ENCODE measurements at places on chromosomes 6 and 20.

DNA sequence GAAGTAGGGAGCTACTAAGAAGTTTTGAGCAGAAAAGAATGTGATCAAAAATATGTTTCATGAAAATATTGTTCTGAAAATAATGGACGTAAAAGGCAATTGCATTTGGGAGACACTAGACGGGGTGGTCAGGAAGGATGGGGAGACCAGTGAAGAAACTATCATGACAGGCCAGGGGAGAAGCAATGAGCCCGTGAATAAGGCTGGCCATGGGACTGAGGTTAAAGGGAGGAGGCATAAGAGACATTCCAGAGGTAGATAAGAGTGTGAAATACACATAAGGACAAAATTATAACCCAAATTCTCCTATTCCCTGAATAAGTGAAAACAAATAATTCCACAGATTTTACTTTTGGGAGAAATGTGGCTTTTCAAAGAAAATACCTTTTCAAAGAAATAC, 51.7 kb downstream of the MARCKS start:
- no peak for DNase-seq

- DNase-seq = no peak
Measured at GRCh38 chr6:140988780-140989179, 1143.9 kb upstream of the GJE1 start.

DNA sequence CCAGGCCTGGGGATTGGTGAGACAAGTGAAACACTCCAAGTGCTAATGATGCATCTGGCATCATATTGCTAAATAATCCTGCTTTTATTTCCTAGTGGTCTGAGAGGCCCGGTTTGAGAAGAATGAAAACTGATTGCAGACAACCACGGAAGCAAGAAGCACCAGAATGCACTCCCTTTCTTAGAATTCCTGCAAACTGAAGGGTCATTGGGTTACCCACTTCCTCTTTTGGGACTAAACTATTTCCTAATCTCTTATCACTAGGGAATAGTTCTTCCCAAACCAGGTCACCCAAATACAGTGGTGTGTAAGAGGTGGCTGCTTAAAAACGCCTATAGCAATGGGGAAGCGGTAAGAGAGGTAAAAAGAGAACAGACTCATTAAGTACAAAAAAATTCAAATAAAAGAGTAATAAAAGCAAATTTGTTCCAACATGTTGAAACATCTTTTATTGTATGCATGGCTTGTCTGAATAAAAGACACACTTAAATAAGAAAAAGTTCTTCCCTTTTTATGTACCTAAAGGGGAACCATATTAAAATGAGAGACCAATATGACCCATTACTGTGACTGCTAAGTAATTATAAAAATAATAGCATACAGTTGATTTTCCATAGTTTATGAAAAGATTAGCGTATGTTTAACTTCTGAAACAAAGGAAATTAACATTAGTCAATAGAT, 125.8 kb downstream of the MYB start:
- no peak for DNase-seq

- DNase-seq = no peak
Measured at GRCh38 chr6:131982740-131983259, 31.6 kb upstream of the CCN2 start.

- no peak for DNase-seq
Measured at GRCh38 chr6:137901454-137901853, 34.4 kb downstream of the TNFAIP3 start.

GRCh38 chr20:45822857-45823256, 4.3 kb downstream of the TNNC2 start:
- no peak for DNase-seq

DNA sequence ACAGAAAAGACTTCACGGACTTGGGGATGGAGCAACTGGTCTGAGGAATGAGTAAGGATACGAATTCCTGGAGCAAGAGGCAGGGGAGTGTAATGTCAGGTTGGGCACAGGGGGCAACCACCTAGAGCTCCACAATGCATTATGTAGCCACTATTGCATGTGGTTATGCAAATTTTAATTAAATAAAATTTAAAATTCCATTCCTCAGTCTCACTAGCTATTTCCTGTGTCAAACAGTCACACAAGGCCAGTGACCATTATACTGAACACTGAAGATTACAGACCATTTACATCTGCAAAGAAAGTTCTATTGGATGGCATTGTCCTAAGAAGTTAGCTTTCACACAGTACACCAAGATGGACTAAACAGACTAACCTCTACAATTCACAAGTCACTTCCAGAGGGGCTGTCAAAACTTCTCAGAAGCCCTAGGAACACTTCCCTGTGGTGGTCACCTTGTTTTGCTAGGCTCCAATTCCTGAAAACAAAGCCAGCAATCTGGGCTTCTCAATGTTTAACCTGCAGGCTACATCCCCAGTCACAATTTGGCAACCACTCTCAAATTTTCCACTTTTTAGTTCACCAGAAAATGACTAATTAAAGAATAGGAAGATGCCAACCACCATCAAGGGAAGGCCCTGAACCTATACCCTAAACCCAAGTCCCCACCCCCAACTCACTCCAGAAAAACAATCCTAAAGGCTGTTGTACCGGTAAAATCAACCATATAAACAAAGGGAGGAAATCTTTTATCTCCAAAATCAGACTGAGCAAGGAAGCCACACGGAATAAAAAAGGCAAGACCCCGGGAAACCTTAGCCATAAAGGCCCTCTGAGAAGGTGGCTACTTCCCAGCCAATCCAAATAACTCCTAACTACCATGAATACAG, 34.2 kb upstream of the C20orf203 start:
- no peak for DNase-seq

- no peak for DNase-seq
Measured at GRCh38 chr20:45487231-45487635, 17.7 kb downstream of the WFDC2 start.

GRCh38 chr6:21171801-21172200, 421.8 kb upstream of the SOX4 start:
- no peak for DNase-seq

DNA sequence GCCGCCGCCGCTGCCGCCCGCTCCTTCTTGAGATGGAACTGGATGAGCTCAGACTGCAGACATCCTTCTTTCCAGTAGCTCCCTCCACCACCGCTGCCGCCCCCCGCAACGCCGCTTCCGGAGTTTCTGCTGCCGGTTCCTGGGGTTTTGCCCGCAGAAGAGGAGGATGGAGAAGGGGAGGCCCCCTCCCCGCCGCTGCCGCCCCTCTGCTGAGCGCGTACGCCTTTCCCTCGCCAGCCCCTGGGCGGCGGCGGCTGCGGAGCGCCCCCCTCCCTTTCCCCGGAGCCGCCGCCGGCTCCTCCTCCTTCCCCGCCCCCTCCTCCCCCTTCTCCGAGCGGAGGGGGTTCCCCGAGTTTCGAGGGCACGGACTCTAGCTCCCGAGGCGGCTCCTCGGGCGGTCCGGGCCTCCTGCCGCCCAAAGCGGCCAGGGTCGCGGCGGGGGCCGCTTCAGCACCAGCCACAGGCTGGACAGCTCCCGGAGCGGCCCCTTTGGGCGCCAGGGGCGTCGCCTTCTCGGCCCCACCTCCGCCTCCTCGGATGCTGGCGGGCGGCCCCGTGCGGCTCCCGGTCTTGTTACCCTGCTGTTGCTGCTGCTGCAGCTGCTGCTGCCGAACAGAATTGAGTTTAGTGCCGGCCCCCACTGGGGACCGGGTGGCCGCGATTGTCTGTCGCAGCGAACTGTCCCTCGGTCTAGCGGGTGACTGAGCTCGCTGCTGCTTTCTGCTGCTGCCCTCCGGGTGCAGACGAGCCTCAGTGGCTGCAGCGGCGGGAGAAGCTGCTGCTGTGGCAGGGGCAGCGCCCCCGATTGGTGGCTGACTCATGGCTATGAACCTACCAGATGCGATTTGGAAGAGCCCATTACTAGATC, 3.1 kb downstream of the MTCL3 start:
- DNase-seq = peak; percentile 44

DNA sequence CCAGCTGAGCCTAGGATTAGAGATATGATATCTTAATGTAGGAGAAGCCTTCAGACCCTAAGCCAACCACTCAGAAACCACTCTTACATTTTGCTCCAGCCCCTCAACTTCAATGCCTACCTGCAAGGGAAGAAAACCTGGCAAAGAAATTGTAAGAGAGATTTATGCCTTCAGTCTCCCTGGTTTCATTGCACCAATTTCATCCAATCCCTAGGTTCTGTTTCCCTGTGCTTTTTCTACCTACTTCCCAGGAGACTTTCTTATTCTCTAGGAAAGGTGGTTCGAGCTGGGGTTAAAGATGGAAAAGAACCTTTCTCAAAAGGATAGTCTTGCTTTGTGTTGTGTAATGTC, 1.1 kb upstream of the TCF21 start:
- no peak for DNase-seq

GRCh38 chr6:156618600-156619205, 158.5 kb upstream of the ARID1B start:
- no peak for DNase-seq

DNA sequence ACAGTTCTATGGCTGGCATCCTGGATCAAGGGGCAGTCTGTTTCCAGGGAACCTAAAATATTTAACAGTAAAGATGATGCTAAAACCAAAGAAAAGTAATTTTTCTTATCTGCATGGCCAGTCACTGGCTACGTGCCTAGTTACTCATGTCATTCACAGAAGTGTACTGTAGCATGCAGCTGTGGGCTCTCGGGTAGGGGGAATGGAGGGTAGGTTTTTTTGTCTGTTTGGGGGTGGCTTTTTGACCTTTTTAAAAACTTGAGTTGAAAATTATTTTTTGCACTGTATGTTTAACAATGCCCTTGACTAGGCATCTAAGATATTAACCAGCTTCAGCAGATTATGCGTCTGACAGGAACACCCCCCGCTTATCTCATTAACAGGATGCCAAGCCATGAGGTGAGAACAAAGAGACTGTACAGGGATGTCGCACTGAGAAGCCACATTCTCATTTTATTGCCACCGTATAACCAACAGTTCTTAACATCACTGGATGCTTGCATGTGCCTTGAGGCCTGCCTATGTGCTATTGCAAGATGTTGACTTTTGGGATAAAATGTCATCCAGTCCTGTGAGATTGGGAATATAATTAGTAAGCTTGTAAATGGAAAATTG, 30.3 kb upstream of the MAPK13 start:
- DNase-seq = no peak

- DNase-seq = no peak
Measured at GRCh38 chr6:112254921-112255320, 554 bp upstream of the LAMA4 start.

- no peak for DNase-seq
Measured at GRCh38 chr20:41055679-41056078, 27.1 kb downstream of the TOP1 start.

DNA sequence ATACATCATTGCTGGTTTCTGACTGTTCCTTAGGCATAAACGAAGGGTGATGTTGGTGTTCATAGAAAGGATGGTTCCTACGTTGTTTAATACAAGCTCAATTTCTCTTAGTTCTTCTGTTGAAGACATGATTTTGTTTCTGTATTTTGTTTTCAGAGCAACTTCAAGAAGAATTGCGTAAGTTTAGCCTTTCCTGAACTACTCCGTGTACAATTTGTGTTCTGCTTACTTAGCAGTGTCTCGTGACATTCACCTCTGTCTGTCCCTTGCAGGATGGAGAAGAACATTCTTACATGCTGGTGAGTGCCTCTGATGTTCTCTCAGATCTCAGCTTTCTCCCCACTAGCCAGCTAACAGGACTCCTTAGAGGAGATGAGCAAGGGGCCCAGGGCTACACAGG, 7.6 kb downstream of the BTN2A2 start:
- no peak for DNase-seq

DNA sequence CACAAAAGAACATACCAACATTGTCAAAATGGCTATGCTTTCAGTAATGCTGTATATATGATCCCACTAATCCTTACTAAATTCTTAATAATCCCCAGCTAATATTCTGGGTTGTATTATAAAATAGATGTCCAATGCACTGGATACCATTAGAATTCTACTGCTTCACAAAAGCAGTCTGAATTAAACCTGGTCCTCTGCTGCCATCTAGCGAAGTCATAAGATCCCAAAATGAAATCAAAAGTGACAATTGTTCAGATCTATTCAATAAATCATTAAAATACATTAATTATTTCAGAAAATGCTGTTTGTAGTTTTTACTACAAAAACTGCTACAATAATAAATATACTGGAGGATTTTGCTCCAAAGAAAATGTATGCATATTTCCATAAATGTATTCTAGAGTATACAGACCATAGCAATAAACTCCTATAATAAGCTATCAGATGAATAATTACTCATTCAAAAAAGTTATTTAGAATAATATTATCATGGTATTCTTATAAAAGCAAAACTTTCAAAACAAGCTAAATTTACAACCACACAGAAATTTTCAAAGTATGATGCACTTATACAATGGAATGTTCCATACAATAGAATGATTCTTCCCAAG, 92.6 kb downstream of the RNGTT start:
- peak; percentile 9 for DNase-seq

- DNase-seq = no peak
Measured at GRCh38 chr6:68741501-68742386, 106.7 kb downstream of the ADGRB3 start.

DNA sequence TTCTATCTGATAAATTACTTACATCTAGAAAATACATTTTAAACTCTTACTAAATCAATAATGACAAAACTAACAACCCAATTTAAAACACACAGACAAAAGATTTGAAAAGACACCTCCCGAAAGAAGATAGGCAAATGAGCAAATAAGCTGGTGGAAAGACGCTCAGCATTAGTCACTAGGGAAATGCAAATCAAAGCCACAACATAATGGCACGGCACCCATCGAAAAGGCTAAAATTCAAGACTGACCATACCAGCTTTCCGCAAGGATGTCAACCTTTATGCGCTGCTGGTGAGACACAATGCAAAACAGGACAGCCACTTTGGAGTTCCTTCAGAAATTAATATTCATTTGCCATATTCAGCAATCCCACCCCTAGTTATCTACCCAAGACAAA, 25.9 kb downstream of the TAF4 start:
- no peak for DNase-seq

GRCh38 chr20:10648651-10649050, 25.1 kb downstream of the JAG1 start:
- DNase-seq = no peak

GRCh38 chr6:81362246-81362645, 390.2 kb downstream of the TENT5A start:
- DNase-seq = no peak

DNA sequence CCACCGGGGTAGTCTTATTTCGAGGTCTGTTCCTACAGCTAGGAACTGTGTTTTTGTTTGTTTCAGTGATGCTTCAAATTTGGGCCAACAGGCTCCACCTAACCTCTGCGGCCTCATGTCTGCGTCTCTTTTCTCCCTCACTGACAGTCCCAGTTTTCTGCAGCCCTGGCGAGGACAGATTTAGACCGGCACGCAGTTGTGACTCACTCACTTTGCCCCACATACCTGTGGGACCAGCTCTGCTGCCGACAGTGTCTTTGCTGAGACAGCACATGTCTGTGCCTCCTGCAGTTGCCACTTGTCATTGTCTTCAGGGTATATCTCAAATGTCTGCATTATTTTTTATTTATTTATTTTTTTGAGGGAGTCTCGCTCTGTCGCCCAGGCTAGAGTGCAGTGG, 29.2 kb downstream of the OSBPL2 start:
- no peak for DNase-seq

- DNase-seq = no peak
Measured at GRCh38 chr6:107539409-107539808, 49.5 kb downstream of the SOBP start.
